ENCODE measurements at places on chromosomes 4 and X.
A peak's percentile ranks its signal among the peaks of the same experiment; 100 is the strongest.

GRCh38 chr4:70908993-70909556 is 6.9 kb downstream of the MOB1B start:
- DNase-seq, result no peak

DNA sequence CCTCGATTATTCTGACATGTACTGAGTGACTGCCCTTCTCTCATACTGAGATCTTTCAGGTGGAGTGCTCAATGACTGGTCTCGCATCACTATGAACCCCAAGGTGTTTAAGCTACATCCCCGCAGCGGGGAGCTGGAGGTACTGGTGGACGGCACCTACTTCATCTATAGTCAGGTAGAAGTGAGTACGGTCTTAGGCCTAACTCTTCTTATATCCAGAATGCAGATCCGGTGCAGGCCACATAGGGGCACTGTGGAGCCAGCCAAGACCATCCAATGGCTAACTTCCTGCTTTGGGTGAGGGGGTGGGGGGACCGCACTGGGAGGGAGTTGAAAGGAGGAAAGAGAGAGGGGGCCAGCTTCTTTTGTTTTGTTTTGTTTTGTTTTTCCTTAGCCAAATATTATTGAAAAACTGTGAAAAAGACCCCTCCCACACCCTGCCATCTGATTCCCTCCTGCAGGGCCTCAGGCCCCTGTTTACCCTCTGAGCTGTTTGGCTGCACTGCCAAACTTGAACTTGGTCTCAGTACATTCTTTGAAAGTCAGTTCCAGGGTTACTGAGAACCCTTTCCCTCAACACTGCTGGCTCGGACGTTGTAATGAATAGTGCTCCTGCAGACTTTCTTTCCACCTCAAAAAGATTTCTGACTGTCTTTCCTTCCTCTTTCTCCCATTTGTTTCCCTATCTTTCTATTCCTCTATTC is 16.2 kb downstream of the AWAT2 start:
- DNase-seq, result peak; percentile 59

DNA sequence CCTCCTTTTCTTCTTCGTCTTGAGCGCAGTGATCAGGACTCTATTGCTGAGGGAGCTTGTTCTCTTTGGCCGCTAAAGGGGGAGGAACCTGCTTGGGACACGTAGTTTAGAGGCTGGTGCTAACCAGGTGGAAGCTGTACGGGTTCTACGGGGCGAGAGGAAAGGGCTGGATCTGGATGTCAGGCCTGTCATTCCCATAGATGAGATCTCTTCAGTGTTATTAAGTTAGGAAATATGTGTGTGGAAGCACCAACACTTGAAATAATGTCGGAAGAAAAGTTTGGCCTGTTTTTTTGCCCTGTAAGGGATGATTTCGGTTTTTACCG is 643 bp downstream of the SRP72 start:
- DNase-seq, result no peak

DNA sequence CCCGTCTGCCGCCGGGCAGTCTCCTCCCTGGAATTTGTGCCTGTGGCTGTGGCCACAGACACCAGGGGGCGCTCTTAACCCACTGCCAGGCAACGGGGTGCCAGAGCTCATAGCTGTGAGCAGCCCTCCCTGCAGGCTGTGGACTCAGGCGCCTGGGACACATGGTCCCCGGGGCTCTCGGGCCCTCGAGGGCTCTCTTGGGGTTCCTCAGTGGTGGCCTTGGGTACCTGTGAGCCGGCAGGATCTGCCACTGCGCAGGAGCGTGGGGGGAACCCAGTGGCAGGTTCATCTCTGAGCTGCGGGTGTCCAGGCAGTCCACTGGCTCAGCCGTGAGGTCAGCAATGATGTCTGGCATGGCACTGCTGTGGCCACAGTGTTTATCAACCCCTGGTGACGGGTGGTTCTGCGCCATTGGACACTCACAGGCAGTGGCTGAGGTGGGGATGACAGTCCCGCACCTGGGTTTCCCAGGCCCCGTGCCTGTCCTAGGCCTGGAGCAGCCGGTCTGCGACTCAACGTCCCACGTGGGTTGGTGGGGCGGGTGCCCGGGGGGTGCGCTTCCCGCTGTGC is 37.2 kb downstream of the PCGF3 start:
- DNase-seq, result peak; percentile 84

DNA sequence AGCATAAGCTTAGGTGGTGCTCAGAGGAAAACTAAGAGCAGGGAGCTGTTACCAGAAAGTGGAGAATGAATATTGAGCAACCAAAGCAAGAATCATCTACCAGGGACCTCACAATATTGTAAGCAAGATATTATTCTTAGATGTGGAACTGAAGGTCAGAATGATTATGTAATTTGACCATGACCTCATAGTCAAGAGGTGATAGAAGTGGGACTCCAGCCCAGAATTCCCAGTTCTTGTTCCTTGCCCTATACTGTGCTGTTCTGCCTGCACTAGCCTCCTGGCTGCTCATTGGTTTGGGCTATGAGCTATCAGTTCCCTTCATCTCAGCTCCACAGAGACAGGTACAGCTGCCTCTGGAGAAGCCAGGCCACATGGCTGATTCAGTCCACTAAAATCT is 229.4 kb downstream of the LDB2 start:
- DNase-seq, result no peak

GRCh38 chrX:15143825-15144121 is 126.1 kb downstream of the ASB9 start:
- no peak for DNase-seq

GRCh38 chr4:39037941-39038340 is 5.7 kb upstream of the TMEM156 start:
- DNase-seq, result no peak

DNA sequence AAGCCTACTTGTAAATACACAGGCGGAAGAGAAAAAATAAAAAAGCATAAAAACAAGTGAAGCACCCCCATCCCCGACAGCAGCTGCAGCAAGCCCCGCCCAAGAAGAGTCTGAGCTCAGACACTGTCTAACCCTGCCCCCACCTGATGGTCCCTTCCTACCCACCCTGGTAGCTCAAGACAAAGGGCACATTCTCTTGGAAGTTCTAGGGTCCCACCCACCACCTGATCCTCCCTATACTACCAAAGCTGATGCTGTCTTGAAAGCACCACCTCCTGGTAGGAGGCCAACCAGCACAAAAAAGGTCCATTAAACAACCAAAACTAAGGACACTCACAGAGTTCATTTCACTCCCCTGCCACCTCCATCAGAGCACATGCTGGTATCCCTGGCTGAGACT is 308.2 kb downstream of the KLHL13 start:
- no peak for DNase-seq

GRCh38 chr4:120163895-120164294 is 97.2 kb upstream of the MAD2L1 start:
- no peak for DNase-seq

- DNase-seq, result no peak
Observed at GRCh38 chrX:13001097-13001496, 26.2 kb downstream of the TMSB4X start.

DNA sequence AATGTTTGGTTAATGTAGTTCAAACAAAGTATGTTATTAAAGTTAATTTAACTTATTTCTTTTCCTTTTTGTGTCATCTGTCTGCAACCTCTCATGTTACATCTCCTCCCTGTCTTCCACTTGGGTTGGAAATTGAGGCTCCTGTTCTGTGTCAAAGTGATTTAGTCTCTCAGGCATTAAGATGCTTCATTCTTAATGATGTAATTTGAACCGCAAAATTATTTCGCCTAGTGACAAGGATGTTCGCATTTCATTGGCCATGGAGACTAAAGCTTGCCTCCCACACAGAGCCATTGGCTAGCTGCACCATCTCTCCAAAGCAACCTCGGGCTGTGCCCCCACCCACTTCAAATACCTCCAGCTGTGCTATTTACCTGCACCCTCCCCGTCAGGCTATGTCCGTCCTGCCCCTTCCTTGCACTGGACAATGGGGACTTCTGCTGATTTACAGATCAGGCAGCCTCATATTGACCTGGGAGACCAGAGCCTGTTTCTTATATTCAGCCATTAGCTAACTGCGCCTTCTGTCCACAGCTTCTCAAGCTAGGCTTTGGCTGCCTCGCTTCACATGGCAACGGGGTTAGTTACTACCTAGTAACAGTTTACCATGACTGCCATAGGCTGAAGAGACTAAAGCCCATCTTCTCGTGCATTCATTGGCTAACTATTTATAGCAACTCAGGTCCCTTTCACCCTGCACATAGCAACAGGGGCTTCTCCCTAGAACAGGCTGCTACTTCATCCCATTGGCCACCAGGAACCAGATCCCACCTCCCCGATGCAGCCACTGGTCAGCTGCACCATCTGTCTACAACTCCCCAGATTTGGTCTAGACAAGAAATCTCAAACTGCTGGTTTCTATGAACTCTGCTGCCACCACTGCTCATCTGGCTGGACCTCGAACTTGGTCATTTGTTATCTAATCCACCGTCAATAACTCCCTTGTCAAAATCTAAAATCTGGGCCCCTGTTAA is 8.6 kb upstream of the ZNF157 start:
- DNase-seq, result peak; percentile 21

- DNase-seq, result no peak
Observed at GRCh38 chr4:3853388-3854035, 87.3 kb downstream of the ADRA2C start.

GRCh38 chrX:130793975-130794374 is 109.0 kb downstream of the ENOX2 start:
- no peak for DNase-seq

GRCh38 chrX:1661048-1661921 is 46.4 kb downstream of the ASMT start:
- peak; percentile 78 for DNase-seq

GRCh38 chrX:30888526-30889146 is 418 bp downstream of the TAB3 start:
- peak; percentile 56 for DNase-seq

GRCh38 chr4:104868533-104868932 is 278.1 kb upstream of the TET2 start:
- no peak for DNase-seq

- no peak for DNase-seq
Observed at GRCh38 chrX:31217084-31217483, 145.2 kb upstream of the FTHL17 start.

GRCh38 chr4:100422894-100423293 is 94.9 kb downstream of the EMCN start:
- DNase-seq, result no peak

GRCh38 chr4:2796849-2797544 is 4.1 kb downstream of the SH3BP2 start:
- no peak for DNase-seq

GRCh38 chrX:130497531-130497930 is 95.7 kb downstream of the RBMX2 start:
- no peak for DNase-seq

GRCh38 chr4:123921339-123921738 is 524.7 kb downstream of the SPRY1 start:
- no peak for DNase-seq

DNA sequence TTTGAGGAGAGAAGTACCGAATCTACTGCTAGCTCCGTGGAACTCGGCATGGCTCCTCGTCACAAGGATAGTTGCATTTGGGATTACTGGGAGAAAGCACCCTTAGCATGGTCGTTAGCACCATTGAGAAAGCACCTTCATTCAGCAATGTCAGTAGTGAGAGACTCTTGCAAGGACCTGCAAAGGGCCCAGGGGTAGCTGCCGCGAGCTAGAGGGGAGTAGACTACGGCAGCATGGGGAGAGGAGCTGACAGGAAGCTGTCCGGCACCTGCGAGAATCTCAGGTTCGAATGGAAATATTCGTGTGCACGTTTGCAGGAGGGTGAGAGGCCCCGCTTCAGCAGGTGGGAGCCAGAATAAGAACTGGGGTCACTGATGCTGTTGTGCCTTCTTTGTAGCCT is 20.2 kb downstream of the TLR10 start:
- DNase-seq, result no peak

GRCh38 chrX:139559383-139560042 is 29.0 kb downstream of the F9 start:
- no peak for DNase-seq

- DNase-seq, result no peak
Observed at GRCh38 chr4:75213480-75213879, 280.6 kb downstream of the PARM1 start.

DNA sequence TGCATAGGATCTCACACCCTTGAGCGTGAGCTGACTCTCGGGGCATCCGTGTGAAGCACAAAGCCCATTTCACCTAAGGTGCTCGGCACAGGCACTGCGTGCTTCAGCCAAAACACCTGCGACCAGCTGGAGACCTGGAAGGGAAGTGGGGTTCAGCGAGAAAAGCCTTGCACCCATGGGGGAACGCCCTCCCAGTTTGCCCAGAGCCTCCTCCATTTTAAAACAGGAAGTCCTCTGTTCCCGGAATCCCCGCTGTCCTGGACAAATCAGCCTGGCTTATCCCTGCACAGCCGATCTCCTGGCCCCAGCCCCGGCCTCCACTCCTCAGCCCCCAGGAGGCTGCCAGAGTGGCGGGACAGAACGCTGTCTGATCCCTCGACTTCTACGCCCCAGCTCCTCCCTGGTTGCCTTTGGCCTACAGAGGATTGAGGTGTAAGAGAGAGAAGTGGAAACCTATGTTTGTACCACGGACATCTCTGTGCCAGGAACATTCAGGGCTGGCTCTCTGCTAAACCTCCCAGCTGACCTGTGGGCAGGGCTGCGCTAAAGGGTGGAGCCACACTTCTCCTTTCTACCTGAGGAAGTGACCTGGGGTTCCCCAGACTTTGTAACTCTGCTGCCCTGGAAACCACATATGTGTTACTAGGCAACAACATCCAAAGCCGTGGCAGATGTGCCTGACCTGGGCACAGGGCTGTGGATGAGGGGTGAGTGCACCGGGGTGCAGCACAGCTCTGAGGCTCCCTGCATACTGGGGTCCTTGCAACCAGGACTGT is 3.8 kb upstream of the C4orf50 start:
- no peak for DNase-seq

GRCh38 chr4:687971-688853 is 739 bp downstream of the SLC49A3 start:
- DNase-seq, result no peak

- no peak for DNase-seq
Observed at GRCh38 chr4:56311299-56311975, 75.9 kb downstream of the AASDH start.
